ENCODE measurements at places on chromosomes 2 and 18. TPM values are rescaled to one million over a fixed set of nuclear protein-coding genes. Genes with fewer than 3 reads are reported as not detected.
A peak's percentile ranks its signal among the peaks of the same experiment; 100 is the strongest.

MYO3B gene
- 0.03 TPM for total RNA-seq

CHRND gene
- not detected for total RNA-seq

SLC11A1 gene
- total RNA-seq, result 262 TPM

DSEL gene
- 13.0 TPM for total RNA-seq

B4GALT6 gene
- total RNA-seq, result 7.5 TPM

MREG gene
- total RNA-seq, result 16.4 TPM

TSPYL6 gene
- 0.20 TPM for total RNA-seq

UGT1A4 gene
- total RNA-seq, result 0.21 TPM

SPATA3 gene
- not detected for total RNA-seq

DNA sequence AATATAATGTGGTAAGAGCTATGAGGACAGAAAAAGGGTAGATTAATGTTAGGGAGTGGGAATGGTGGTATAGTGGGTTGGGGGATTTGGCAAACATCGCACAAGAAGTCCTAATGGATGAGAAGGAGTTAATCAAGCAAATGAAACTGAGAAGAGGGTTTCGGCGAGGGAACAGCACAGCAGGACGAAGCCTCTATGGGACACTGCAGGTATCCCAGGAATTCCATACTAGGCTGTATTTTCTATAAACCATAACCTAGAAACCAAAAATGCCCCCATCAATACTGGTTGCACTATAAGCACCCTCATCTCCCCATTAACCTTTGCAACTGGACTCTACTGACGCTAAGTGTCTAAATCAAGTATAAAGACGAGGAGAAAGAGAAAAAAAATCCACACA lies 10.3 kb downstream of the WDFY1 start:
- no peak overlapping the region for H3K27ac ChIP-seq
- H3K4me3 ChIP-seq, result no peak overlapping the region
- no peaks in the 10 kb centered on the region for H3K27me3 ChIP-seq
- DNase-seq, result no peak
- peaks cover 48% of the 10 kb centered on the region for H3K4me1 ChIP-seq
- no peaks in the 10 kb centered on the region for H3K36me3 ChIP-seq

- no peaks in the 10 kb centered on the region for H3K27me3 ChIP-seq
- no peak overlapping the region for H3K4me3 ChIP-seq
- H3K36me3 ChIP-seq, result no peaks in the 10 kb centered on the region
- peaks cover 21% of the 10 kb centered on the region for H3K4me1 ChIP-seq
- H3K27ac ChIP-seq, result peak overlapping the region; percentile 45
These were observed 77.7 kb downstream of the THADA start for GRCh38 chr2:43518181-43518580.

DNA sequence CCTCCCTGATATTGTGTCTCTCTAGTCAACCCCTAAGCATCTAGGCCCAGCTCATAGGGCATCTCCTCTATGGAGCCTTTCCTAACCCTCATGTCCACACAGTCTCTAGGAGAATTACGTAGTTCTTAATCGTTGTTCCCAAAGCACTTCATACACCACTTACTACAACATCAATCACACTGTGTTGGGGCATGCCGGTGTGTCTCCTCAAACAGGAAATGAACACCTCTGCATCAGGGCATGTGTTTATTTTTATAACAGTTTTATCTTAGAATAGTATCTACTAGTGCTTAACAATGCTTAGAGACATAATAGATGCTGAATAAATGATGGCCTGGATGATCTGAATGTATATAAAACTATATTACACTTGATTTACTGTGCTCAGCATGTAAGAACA lies 19.7 kb downstream of the CYP1B1 start:
- no peak for DNase-seq
- no peaks in the 10 kb centered on the region for H3K27me3 ChIP-seq
- H3K4me1 ChIP-seq, result no peaks in the 10 kb centered on the region
- H3K4me3 ChIP-seq, result no peak overlapping the region
- H3K36me3 ChIP-seq, result no peaks in the 10 kb centered on the region

DNA sequence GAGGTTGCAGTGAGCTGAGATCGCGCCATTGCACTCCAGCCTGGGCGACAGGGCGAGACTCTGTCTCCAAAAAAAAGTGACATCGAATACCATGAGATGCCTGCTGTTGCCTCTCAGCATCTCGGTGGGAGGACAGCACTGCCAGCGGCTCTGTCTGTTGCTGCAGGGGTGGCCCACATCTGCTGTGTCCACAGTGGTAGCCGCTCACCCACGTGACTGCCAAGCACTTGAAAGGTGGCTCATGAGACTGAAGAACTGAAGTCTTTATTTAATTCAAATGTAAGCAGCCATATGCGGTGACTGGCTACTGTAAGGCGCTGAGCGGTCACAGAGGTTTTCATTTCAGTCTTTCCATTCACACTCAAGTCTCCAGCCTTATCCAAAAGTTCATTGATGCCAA lies 25.8 kb downstream of the IMPA2 start:
- H3K4me3 ChIP-seq, result no peak overlapping the region
- peaks cover 25% of the 10 kb centered on the region for H3K36me3 ChIP-seq
- DNase-seq, result no peak

GRCh38 chr2:196510246-196510645 lies 129.3 kb upstream of the CCDC150 start:
- H3K27me3 ChIP-seq, result no peaks in the 10 kb centered on the region
- H3K4me3 ChIP-seq, result no peak overlapping the region
- H3K27ac ChIP-seq, result no peak overlapping the region
- no peaks in the 10 kb centered on the region for H3K4me1 ChIP-seq
- no peaks in the 10 kb centered on the region for H3K36me3 ChIP-seq
- DNase-seq, result no peak

DNA sequence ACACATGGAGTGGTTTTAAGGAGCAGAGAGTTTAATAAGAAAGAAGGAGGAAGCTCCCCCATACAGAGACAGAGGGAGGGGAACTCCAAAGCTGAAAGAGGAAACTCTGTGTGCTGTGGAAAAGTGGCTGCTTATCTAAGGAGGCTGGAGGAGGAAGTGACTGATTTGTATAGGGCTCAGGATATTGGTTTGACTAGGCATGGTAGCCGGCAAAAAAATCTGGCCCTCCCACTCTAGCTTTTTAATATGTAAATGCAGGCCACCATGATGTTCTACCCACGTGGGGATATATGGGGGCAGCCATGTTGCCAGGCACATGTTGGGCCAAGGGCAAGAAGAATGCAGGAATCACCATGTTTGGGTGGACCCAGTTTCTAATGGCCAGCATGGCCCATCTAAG lies 64.3 kb downstream of the HNMT start:
- H3K4me3 ChIP-seq, result no peak overlapping the region
- no peak overlapping the region for H3K27ac ChIP-seq
- no peaks in the 10 kb centered on the region for H3K4me1 ChIP-seq
- H3K27me3 ChIP-seq, result no peaks in the 10 kb centered on the region

GRCh38 chr2:58237741-58238140 lies 3.4 kb downstream of the FANCL start:
- peaks cover 5% of the 10 kb centered on the region for H3K36me3 ChIP-seq
- peaks cover 6% of the 10 kb centered on the region for H3K4me1 ChIP-seq
- no peak overlapping the region for H3K4me3 ChIP-seq
- no peak for DNase-seq
- H3K27ac ChIP-seq, result no peak overlapping the region

GRCh38 chr18:28189400-28190239 lies 12.7 kb upstream of the CDH2 start:
- H3K27me3 ChIP-seq, result no peaks in the 10 kb centered on the region
- H3K27ac ChIP-seq, result no peak overlapping the region
- no peaks in the 10 kb centered on the region for H3K36me3 ChIP-seq
- DNase-seq, result peak; percentile 74
- no peak overlapping the region for H3K4me3 ChIP-seq
- no peaks in the 10 kb centered on the region for H3K4me1 ChIP-seq

GRCh38 chr2:28231110-28231631 lies 161.5 kb upstream of the FOSL2 start:
- no peak for DNase-seq
- peaks cover 10% of the 10 kb centered on the region for H3K4me1 ChIP-seq
- no peak overlapping the region for H3K4me3 ChIP-seq
- H3K36me3 ChIP-seq, result no peaks in the 10 kb centered on the region
- H3K27me3 ChIP-seq, result no peaks in the 10 kb centered on the region

- no peak overlapping the region for H3K27ac ChIP-seq
- H3K4me1 ChIP-seq, result peaks cover 3% of the 10 kb centered on the region
- H3K4me3 ChIP-seq, result no peak overlapping the region
- H3K27me3 ChIP-seq, result no peaks in the 10 kb centered on the region
- H3K36me3 ChIP-seq, result no peaks in the 10 kb centered on the region
These were observed 216.1 kb downstream of the ETAA1 start for GRCh38 chr2:67613227-67613626.

- H3K4me1 ChIP-seq, result no peaks in the 10 kb centered on the region
- no peak overlapping the region for H3K27ac ChIP-seq
- no peaks in the 10 kb centered on the region for H3K27me3 ChIP-seq
- no peak for DNase-seq
- H3K4me3 ChIP-seq, result no peak overlapping the region
These were observed 1220.2 kb upstream of the ACVR2A start for GRCh38 chr2:146624430-146625160.

DNA sequence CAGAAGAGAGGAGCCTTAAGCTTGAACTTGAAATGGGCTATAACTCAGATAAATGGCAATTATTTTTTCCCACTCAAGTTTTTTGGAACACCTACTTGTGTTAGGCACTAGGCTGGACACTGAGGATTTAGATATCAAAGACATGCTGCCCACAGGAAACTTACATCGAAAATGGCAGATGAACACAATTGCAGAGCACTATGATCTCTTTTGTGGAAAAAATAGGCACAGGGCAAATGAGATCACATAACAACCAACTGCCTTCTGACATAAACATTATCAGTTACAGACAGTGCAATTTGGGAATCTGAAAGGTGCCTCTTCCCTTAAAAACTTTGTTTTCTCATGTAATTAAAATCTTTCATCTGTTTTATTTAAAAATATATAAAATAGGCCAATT lies 3.8 kb upstream of the IRS1 start:
- H3K4me1 ChIP-seq, result peaks cover 19% of the 10 kb centered on the region
- no peak overlapping the region for H3K4me3 ChIP-seq
- H3K36me3 ChIP-seq, result peaks cover 3% of the 10 kb centered on the region
- H3K27me3 ChIP-seq, result no peaks in the 10 kb centered on the region

GRCh38 chr2:51812138-51812866 lies 780.4 kb upstream of the NRXN1 start:
- no peak overlapping the region for H3K4me3 ChIP-seq
- no peaks in the 10 kb centered on the region for H3K36me3 ChIP-seq
- H3K27me3 ChIP-seq, result no peaks in the 10 kb centered on the region
- DNase-seq, result no peak
- H3K4me1 ChIP-seq, result no peaks in the 10 kb centered on the region

- H3K4me3 ChIP-seq, result no peak overlapping the region
- no peaks in the 10 kb centered on the region for H3K4me1 ChIP-seq
- no peaks in the 10 kb centered on the region for H3K36me3 ChIP-seq
- DNase-seq, result no peak
- no peaks in the 10 kb centered on the region for H3K27me3 ChIP-seq
These were observed 48.9 kb upstream of the HPCAL1 start for GRCh38 chr2:10253596-10254372.

- peaks cover 4% of the 10 kb centered on the region for H3K4me1 ChIP-seq
- no peak overlapping the region for H3K27ac ChIP-seq
- DNase-seq, result peak; percentile 59
- H3K4me3 ChIP-seq, result no peak overlapping the region
These were observed 31.7 kb downstream of the L3MBTL4 start for GRCh38 chr18:6382963-6383362.
